Thoracic aorta (tissue), 2 donors: ENCODE measurements at places on chromosomes 7 and 10. TPM values are rescaled to one million over a fixed set of nuclear protein-coding genes. Genes with fewer than 3 reads are reported as not detected.

The PKD1L1 gene
- total RNA-seq, result 0.85 TPM

The FAM25C gene
- total RNA-seq, result not detected

The GIMAP7 gene
- total RNA-seq, result 12.6 TPM

The TIAL1 gene
- total RNA-seq, result 79.5 TPM

The IGFBP3 gene
- total RNA-seq, result 884 TPM

The ZFAND2A gene
- total RNA-seq, result 23.2 TPM

The ARHGAP19 gene
- total RNA-seq, result 27.1 TPM

DNA sequence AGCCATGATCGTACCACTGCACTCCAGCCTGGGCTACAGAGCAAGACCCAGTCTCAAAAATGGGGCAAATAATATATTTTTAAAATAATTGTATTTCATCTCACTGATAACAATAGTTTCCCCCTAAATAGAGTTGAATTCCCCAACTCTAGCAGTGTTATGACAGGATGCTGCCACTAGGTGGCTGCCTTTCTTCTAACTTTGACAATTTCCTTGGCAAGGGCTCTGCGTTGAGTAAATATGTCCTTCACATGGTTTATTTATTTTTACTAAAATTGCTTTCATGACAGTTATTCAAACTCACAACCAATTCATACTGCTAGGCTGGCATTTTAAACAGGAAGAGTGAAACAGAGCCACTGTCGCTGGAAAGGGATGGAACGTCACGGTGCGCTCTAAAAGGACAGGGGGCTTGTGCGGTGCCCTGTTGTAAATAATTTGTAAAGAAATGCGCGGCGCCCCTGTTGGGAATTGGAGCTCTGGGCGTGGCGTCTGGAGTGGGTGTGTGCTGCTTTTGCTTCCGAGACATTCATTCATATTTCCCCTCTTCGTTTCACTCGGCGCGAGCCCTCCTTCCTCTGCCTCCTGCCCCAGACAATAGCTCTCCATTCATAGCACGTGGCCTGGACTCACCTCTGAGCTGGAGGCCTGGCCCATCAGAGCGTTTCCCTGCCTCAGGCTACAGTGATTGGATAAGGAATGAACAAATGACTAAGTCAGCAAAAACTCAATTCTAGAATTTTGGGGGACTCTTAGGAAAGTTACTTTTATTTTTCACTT lies 20.5 kb upstream of the PITRM1 start:
- no peak for DNase-seq

GRCh38 chr10:11663763-11664555 lies 52.5 kb upstream of the USP6NL start:
- DNase-seq, result no peak

DNA sequence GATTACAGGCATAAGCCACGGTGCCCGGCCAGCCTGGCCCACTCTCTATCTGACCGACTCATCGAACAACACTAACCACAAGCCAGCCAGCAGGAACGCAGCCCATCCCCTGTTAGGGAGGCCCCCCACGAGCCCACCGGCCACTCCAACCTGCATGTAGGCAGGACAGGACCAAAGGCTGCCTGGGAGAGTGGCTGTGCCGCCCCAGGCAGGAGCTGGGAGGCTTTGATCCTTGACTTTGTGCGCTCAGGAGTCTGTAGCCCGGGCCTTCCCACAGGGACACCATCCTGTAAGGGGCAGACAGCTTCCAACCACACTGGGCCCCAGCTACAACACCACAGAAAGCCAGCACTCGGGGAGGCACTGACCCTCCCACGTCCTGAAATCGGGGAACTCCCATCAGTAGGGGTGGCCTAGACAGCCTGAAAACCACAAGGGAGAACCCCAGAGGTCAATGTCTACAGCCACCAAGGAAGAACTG lies 29.4 kb downstream of the GRID1 start:
- no peak for DNase-seq

GRCh38 chr7:138137423-138138171 lies 61.3 kb downstream of the AKR1D1 start:
- DNase-seq, result no peak

GRCh38 chr10:43939389-43939938 lies 290.8 kb upstream of the ZNF32 start:
- DNase-seq, result no peak

GRCh38 chr7:519484-520390 lies at the start of gene PDGFA:
PDGFA (minus strand) TSS chr7:519846; CDS start chr7:519001, 845 bp downstream.
- no peak for DNase-seq

DNA sequence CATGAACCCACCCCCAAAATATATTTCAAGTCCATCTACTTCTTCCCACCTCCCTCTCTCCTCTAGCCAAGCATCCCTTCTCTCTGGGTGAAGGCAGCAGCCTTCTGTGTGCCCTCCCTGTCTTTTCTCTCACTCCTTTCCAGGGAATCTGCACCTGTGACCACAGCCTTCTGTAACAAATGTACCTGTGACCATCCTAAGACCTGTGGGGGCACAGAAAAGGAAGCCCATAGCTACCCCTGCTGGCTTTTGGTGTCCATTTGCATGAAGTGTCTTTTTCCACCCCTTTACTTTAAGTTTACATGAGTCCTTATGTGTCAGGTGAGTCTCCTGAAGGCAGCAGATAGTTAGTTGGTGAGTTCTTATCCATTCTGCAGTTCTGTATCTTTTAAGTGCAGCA lies 2.0 kb upstream of the TBXAS1 start:
- DNase-seq, result no peak

DNA sequence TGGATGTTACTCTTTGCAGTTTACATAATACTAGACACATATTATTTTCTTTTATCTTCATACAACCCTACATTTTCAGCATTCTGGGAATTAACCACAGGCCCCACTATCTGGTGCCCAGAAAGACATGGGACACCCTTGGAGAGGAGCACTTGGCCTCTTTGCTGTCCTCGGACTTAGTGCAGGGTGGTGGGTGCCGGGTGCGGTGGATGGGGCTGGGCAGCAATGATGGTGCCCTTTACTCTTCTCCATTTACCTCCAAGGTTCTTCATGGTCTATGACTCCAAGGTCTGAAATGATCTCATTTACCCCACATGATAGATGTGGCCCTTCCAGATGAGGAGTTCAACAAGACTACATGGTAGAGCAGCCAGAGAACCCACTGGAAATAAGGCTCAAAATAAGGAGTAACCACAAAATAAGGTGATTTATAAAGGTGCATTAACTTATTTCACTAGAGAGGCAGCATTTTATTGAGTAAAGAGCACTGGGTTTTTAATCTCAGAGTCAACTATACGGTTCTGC lies 56.2 kb upstream of the IGFBP3 start:
- no peak for DNase-seq

GRCh38 chr7:20122073-20122472 lies 95.1 kb downstream of the MACC1 start:
- DNase-seq, result no peak

DNA sequence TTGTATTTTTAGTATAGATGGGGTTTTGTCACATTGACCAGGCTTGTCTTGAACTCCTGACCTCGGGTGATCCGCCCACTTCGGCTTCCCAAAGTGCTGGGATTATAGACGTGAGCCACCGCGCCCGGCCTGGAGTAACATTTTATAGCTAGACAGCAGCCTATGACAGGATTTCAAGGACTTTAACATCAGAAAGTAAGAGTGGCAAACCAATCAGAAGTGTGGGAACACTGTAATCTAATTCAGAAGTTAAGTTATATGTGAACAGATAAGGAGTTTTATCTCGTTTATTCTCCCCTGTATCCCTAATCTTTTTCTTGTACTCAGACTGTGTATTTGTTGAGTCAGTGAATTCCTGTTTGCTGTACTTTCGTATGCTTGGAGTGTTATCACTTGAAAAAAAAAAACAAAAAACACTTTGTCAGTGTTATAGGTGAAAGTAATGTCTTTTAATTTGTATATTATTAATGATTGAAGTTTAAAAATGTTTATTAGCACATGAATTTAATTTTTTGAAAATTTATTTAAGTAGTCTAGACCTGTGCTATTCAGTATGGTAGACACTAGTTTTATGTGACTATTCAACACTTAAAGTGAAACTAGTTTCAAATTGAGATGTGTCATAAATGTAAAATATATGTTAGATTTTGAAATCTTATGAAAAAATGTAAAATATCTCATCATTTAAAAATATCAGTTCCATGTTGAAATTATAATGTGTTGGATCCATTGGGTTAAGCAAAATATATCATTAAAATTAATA lies 38.6 kb downstream of the RSBN1L start:
- no peak for DNase-seq
